ENCODE measurements at places on chromosomes 6 and 20.

DNA sequence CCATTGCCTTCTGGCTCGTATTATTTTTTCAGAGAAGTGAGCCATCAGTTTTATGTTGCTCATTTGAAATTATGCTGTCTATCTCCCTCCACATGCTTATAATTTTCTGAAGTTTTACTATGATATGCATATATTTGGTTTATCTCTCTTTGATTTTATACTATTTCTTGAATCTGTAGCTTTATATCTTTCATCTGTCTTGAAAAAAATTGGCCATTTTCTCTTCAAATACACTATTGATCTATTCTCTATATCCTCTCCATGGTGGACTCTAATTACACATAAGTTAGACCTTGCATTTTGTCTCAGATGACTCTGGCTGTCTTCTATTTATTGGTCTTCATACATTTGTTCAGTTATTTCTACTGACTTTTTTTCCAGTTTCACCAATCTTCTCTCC, 13.7 kb upstream of the COL19A1 start:
- no peak for DNase-seq

- no peak for DNase-seq
Observed at GRCh38 chr6:145112711-145113148, 622.6 kb downstream of the EPM2A start.

DNA sequence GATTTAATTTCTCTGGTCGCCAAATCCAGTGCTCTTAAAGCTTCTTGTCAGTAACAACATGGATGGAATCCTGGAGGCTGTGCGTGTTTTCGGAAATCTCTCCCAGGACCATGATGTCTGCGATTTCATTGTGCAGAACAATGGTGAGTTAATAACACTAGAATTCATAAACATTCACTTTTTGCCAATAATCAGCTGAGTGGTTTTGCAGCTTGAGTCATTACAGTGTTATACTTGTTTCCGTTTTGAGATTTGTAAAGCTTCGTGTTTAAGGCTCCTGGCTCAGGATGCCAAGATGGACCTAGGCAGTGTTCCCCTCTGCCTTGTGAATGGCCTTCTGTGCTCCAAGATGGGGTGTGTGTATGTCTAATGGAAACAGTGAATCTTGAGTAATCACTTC, 113.8 kb downstream of the ARMC2 start:
- DNase-seq = no peak

GRCh38 chr6:25337431-25337830, 58.3 kb downstream of the CARMIL1 start:
- no peak for DNase-seq

DNA sequence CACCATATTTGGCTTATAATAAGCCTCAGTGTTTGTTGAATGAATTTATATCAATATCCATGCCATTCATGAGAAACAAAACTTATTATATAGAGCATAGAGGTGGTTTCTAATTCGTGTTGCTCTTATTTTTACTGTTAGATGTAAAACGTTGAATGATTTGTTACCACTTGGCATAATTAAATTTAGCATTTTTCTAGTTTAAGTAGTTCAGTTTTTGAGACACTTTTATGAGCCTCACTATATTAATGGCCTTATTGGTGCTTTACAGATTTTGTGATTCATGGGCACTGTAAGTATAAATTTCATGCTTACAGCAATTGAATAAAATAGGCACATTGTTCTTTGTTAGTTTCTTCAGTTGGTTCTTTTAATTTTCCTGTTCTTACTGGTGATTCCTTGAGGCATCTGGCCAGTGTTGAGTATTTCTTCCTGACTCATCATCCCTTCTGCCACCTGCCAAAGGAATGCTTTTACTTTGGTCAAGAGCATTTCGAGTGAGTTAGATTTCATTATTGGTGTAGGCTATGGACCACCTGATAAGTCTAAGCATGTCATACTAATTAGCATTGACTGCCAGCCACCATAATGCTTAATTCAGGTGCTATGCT, 34.8 kb downstream of the CDKAL1 start:
- DNase-seq = no peak

DNA sequence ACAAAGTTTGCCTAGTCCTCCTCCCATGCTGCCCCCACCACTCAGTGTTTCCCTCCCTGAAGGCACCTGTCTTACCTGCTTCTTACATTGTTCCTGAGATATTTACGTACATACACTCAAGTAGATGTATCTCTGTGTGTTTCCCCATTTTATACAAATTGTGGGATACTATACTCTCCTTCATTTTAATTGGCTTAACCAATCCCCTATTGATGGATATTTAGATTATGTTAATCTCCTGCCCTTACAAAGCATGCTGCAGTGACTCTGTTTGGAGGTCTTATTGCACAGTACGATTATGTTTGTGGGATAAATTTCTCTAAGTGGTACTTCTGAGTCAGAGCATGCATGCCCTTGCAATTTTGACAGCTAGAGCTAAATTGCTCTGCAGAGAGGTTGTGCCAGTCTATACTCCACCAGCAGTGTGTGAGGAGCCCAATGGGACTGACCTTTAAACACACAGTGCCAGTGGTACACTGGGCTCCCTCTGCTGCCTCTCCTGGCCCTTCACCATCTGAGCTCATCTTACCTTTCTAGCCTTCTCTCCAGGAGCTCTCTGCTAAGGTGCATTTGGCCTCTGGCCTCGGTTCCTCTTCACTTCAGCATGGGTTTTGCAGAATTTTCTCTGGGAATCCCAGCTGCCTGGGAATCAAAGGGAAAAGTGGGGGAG, 57.4 kb downstream of the LYRM2 start:
- no peak for DNase-seq

- DNase-seq = peak; percentile 18
Observed at GRCh38 chr6:138882369-138883017, 86.6 kb downstream of the ECT2L start.

GRCh38 chr20:61919239-61919638, 146.4 kb downstream of the TAF4 start:
- DNase-seq = no peak

Data from GM12892 (cell line).